ENCODE measurements at places on chromosomes 16 and 17. TPM values are rescaled to one million over a fixed set of nuclear protein-coding genes. Genes with fewer than 3 reads are reported as not detected.

NPW gene
- total RNA-seq, result not detected

KRT36 gene
- not detected for total RNA-seq

CNTNAP1 gene
- 5.8 TPM for total RNA-seq

DNA sequence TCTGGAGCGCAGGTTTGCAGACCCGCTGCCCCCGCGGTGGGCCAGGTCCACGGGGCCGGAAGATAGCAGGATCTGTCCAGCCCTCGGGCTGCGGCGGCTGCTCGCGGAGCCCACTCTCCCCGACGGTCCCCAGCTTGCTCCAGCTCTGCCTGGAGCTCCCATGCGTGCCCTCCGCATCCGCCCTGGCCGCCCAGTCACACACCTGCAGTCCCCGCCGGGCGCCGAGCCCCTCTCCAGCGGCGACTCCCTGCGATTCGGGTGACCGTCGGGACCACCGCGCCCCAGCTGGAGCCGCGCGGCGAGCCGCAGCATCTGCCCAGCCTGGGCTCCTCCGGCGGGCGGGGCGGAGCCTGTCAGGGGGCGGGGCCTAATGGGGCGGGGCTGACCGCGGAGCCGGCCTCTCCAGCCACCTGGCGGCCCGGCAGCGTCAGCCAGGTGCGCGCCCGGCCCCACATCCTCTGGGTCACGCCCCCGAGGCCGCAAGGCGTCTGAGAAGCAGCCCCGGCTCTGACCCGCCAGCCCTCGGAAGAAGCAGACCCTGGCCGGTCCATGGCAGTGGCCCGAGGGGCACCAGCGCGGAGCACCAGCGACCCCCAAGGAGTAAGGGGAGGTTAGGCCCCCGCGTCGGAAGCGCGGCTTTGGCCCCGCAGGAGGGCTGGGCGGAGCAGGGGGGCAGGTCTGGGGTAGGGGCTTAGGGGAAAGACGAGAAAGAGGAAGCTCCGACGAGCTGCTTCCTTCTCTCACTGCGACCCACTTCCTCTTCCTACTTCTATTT lies at the start of gene PIK3R5:
PIK3R5 (minus strand) TSS at position 314 of the 775 bp plus-strand sequence. CDS start 54,213 bp downstream, outside the sequence.
- no peak for DNase-seq

DNA sequence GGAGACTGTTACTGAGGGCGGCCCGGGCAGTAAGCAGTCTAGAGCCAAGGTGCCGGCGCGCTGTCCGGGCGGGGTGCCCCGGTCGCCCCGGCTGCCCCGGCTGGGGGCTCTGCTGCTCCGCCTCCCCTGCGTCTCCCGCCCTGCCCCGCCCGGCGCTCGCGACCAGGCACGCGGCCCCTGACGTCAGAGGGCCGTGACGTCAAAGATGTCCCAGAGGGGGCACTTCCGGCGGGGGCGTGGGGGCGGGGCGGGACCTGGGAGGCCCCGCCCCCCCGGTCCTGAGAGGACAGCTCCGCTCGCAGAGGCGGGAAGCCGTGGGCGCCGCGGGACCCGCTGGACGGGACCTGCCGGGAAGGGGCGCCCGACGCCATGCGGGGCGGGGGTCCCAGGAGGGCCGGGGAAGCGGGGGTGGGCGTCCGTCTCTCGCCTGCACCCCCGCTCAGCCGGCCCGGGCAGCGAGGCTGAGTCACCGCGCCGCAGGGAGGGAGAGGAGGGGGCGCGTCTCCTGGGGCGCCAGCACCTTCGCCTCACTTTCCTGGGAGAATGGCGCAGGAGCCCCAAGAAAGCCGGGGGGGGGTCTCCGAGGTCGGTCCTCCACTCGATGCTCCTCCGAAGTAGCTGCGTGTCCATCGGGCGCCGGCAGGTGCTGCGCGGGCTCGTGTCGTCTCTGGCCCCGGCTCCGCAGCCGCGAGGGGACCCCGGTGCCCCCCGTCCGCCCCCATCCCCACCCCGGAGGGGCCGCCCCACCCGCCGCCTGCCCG lies 4.4 kb upstream of the HIC1 start:
- no peak for DNase-seq

- no peak for DNase-seq
These were observed 1.8 kb downstream of the ST3GAL2 start for GRCh38 chr16:70437017-70437581.

DNA sequence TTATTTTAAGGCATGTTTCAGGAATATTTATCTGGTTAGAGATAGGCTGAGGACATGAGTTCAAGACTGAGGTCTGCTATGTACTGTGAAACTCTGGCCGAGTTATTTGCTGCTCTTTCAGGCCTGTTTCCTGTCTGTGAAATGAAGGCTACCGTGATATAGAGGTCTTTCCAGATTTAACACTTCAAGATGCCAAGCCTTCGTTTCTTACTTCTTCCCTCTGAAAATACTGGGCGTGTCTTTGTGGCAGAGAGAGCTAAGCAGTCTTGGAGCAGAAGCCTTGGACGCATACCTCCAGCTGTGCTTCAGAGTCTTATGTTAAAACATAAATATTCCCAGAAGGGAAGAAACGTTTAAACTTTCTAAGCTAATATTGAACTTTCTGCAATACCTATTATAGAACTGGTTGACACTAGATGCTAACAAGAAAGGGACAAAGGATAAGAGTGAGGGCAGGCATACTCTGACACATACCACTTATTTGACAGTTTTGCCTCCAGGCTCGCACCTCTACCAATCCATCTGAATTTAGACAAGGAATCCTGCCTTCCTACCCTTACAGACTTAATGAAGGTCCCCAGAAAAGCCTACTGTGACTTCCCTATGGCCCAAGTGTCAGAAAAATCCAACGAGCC lies 17.5 kb downstream of the WIPI1 start:
- DNase-seq, result no peak
